ENCODE measurements at places on chromosomes 2 and 18.

GRCh38 chr2:48851161-48851560 is 95.6 kb upstream of the LHCGR start:
- DNase-seq = no peak

DNA sequence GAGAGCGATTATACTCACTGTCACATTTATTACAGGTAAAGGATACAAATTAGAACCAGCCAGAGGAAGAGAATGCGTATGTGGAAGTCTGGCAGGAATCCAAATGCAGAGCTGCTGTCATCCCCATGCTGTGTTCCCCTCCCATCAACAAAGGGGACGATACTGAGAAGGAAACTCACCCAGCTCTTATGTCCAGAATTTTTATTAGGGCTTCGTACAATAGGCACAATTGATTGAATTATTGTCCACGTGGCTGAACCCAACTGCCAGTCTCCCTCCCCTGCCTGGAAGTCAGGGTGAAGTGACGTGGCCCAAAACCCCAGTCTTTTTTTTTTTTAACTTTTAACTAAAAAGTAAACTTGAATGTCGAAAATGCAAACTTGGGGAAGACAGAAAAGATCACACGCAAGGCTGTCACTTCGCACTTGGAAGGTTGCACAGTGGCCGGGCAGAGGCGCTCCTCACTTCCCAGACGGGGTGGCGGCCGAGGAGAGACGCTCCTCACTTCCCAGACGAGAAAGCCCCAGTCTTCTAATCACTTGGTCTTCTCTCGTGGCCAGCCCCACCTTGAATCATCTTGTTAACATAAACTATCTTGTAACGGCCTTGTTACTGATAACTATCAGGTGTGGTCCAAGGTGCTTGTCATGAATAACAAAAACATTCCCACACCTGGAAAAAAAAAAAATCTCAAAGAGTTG is 40.0 kb upstream of the ITSN2 start:
- no peak for DNase-seq

DNA sequence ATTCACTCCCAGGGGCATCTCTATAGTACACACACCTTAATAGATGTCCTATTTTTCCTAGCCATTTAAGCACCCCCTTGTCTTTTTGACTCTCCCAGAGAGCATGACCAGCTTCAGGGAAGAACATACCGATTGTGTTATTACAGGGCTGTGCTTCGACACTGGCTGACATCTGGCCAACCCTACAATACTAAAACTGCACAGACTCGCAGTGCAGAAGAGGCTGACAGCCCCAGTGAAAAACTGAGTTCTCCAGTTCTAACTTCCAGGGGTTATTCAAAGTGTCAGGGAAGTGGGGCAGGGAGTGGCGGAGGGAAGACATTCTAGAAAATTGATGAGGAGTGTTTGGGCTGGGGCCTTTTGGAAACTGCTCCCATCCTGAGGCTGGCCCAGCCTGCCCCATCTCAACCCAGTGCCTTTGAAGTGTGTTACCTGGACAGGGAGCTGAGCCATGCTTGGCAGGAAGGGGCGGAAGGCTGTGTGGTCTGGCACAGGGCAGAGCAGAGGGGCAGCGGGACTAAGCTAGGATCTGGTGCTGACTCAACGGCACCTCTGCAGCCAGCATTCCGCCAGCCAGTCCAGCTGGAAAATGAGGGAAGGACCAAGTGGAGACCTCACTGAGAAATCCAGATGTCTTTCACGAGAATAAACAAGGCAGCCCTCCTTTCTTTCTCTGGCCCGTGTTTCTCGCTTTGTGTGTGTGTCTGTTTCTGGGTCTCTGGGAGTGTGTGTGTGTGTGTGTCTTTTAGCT is 15.4 kb upstream of the IGFBP5 start:
- no peak for DNase-seq

GRCh38 chr2:24918326-24919036 is 1.6 kb downstream of the ADCY3 start:
- no peak for DNase-seq

GRCh38 chr2:84424152-84424551 is 34.9 kb downstream of the SUCLG1 start:
- DNase-seq = peak; percentile 5

DNA sequence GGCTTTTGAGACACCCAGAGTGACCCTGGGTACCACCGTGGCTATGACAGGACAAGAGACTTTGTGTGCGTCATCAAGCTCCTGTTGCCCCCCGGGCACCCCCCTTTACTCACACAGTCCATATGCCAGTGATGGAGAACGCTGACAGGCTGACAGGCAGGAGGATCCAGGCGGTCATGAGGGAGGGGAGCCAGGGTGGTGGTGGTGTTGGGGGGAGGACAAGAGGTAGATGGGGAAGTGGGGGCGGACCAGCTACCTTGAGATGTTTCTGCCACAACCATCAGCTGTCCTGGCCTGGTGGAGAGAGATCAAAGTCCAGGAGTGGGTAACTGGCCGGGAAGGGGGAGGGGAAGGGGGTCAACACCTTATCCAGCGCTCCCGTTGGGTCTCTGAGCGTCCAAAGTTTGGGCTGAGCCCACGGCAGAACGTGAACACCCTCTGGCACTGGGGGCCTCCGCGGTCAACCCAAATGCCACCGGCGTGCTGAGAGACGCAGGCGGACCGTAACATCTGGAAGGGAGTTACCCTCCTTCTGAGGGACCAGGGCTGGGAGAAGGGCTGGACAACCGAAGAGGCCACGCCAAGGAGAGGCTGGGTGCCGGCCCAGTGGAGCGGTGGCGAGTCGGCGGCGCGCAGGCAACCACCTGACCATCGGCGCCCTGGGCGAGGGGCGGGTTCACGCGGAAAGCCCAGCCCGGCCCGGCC is 575 bp downstream of the TMEM150A start:
- DNase-seq = no peak

DNA sequence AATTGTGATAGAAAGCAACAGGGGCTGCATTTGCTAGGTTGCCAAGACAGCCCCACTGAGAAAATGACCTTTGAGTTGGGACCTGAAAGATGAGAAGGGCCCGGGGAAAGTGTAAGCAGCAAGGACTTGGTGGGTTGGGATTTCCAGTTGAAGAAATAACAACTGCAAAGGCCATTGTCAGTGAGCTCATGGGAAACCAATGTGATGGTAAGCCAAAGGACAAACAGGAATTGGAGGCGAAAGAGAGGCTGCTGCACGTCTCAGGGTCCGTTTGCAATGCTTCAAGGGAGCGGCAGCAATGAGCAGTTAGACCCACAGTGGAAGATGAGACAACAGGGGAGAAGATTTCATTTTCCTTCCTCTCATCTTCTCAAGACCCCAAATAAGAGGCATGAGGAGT is 51.5 kb upstream of the RGPD4 start:
- no peak for DNase-seq

GRCh38 chr2:76204048-76204447 is 493.3 kb upstream of the GCFC2 start:
- DNase-seq = no peak

DNA sequence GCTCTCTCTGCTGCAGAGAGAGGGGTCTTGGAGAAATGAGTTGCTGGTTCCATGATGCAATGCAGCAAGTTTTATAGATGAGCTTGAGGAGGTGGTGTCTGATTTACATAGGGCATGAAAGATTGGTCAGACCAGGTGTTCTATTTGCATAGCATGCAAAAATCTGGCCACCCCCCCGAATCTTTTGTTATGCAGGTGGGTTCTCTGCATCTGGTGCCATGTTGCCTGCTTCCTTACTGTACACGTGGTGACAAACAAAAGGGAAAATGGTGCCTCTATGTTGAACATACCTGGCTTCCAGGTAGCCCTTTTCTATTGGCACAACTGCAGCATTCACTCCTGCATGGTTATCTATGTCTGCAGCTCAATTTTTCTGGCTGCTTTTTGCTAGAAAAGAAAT is 169.4 kb downstream of the GALNT1 start:
- no peak for DNase-seq

GRCh38 chr2:15010346-15010745 is 377.8 kb downstream of the LRATD1 start:
- no peak for DNase-seq

GRCh38 chr2:198408171-198408570 is 603.8 kb downstream of the PLCL1 start:
- no peak for DNase-seq

- DNase-seq = no peak
These were observed 7.5 kb downstream of the CCBE1 start for GRCh38 chr18:59689756-59690155.

GRCh38 chr2:239496700-239497099 is 95.9 kb upstream of the HDAC4 start:
- DNase-seq = no peak

DNA sequence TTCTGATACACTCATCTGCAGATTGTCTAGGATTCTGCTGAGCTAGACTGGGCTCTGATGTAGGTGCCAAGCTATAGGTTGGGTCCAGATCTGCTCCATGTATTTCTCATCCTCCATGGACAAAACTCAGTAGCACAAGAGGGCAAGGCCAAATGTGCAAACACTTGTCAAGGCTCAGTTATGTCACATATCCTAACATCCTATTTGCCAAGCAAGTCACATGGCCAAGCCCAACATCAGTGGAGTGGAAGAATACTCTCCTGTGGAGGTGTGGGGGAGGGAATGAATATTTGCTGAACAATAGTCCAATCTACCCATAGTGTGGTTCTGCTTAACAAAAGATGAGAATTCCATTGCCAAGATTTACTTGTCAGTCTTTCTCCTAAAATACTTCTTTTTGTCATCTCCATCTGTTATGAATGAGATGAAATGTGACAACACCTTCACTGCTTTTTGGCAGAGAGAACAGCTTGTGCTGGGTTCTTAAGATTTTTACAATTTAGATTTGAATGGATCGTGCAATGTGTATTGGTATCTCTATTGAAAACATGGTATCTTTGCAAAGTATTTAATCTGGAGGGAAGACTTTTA is 89.9 kb downstream of the OXER1 start:
- no peak for DNase-seq

GRCh38 chr2:46979571-46979979 is 64.0 kb upstream of the MCFD2 start:
- peak; percentile 71 for DNase-seq

GRCh38 chr2:75162259-75162658 is 37.1 kb downstream of the TACR1 start:
- no peak for DNase-seq

DNA sequence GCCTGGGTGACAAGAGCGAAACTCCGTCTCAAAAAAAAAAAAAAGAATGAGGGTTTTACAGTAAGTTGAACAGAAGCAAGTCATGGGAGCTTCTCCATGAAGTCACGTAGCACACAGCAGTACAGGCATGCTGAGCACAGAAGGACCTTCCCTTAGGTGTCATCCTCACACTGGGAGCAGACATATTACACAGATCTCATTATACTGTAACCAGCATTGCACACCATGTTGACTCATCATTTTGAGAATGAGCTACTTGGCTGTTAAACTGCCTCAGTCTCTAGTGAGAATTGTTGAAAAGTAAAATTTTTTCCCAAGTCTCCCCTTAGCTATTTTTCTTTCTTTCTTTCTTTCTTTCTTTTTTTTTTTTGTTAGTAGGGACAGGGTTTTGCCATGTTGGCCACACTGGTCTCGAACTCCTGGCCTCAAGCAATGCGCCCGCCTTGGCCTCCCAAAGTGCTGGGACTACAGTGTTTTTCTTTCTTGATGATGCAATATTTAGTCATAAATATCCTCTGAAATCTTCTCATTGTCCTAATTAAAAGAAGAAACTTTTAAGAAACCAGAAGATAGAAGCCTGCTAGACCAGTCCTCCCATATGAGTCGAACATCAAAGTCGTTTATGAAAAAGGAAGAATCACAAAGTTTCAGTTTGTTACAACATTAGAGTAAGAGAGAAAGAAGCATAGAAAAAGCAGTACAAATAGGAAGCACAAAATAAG is 37.9 kb upstream of the PPP1CB start:
- peak; percentile 16 for DNase-seq

- peak; percentile 72 for DNase-seq
These were observed 47.4 kb upstream of the RMDN2 start for GRCh38 chr2:37877457-37878315.

DNA sequence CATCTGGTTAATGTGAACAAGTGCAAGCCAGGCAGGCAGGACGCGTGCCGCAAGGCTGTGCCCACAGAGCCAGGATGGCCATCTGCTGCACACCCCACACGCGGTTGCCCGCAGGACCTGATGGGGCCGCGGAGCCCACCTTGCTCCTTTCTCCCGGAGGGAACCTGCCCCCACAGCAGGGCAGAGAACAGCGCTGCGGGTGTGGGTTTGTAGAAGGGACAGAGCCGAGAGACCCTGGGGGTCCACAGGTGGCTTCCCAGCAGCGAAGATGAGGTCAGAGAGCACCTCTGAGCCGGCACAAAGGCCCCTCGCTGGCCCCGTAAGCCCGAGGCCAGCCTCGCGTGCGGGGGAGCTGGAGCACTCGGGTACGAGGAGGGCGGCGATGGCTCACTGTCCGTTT is 460.8 kb upstream of the SALL3 start:
- DNase-seq = no peak

DNA sequence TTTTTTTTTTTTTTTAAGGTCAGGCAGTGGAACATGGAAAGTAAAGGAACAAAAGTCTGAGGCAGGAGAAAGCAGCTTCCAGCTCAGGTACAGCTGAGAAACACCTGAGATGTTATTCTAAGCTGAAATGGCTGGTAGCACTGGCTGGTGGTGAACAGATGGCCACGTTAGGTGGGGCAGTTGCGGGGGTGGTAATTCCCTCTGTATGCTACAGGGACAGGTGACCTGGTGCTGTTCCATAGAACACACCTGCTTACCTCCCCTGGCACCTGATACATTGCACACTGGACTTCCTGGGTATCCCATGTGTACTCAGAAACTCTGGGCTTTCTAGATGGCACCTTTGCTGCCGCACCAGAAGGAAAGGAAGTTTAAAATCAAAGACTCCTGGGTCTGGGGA is 333.3 kb downstream of the SLC8A1 start:
- no peak for DNase-seq

- DNase-seq = no peak
These were observed 53.2 kb upstream of the CCDC85A start for GRCh38 chr2:56130463-56131070.

DNA sequence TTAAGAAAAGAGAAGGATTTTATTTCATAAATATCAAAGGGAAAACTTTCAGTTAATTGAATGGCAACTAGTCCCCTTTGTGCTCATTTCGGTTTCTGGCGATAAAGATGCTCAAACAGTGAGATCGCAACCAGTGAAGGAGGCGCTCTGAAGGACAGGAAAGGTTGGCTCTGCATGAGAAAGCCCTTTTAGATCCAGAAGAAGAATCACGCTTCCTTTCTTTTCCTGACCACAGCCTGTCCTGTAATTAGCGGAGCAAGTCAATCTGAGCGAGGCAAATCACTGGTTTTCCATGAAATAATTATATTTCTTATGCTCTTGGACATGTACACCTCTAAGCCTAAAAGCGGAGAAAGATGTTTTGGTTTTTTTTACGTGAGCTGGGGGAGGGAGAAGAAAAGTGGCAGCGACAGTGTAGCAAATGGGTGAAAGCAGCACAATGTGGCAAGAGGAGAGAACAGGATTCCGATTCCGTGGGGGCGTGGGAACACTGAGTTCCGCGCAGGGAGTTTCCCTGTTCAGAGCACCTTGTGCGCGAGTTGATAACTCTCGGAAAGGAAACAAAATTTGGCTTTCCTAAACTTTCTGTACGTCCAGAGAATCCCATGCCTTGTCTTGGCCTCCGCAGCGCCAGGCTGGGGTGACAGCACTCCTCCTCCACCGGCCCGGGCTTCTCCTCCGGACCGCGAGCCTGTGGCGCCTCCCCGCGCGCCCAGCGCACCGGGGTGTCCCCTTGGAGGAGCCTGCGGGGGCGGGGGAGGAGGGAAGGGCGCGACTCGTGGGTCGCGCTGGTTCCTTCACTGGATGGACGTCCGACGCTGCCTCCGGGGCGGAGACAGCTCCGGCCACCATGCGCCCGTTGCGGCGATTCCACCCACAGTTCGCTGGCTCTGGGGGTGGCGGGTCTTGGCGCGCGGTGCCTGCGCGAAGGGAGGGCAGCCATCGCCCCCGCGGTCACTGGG is 620 bp upstream of the SLC9A2 start:
- no peak for DNase-seq

GRCh38 chr18:36378205-36378604 is 80.7 kb downstream of the FHOD3 start:
- no peak for DNase-seq

Measured in CD4-positive, alpha-beta T cell treated with Interferon alpha-2 for 1 hour (primary cell).